ENCODE measurements at places on chromosomes 5 and 9.

DNA sequence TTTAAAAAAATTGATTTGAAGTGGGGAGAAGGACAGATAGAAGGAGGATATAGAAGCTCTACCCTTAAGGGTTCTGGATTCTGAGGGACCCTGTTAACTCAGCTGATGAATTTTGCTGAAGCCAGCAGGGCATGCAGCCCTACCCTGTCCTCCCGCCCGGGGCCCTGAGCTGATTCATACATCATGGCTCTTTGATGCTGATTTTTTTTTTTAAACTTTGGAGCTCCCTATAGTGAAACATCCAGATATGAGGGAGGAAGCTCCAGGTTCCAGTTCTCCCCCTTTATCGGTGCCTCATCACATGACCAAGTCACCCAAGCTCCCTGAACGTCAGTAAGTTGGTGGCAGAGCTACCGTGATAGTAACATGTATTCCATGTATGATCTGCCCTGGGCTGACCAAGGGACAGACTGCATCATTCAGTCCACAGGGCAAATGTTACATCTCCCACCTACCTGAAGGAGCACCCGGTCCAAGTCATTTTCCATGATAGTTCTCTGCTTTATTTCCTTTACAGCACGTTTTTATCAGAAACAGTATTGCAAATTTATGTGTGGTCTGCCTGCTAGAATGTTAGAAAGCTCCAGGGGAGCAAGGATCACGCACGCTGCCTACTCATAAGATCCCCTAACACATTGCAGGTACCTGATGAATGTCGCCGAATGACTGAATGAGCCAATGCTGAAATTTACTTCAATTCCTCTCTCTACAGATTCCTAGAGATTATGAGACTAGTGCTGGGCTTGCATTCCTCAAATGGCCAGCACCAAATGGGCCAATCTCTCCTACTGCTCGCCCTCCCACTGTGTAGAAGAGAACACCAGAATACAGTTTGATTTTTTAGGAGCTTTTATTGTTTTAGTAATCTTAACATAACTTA, 25.9 kb downstream of the SPARC start:
- DNase-seq, result no peak

GRCh38 chr5:88807327-88807726, 75.7 kb downstream of the MEF2C start:
- no peak for DNase-seq

GRCh38 chr9:121451586-121451985, 48.1 kb downstream of the GGTA1 start:
- no peak for DNase-seq

- no peak for DNase-seq
These were observed 42.1 kb upstream of the SUB1 start for GRCh38 chr5:32543291-32543690.

DNA sequence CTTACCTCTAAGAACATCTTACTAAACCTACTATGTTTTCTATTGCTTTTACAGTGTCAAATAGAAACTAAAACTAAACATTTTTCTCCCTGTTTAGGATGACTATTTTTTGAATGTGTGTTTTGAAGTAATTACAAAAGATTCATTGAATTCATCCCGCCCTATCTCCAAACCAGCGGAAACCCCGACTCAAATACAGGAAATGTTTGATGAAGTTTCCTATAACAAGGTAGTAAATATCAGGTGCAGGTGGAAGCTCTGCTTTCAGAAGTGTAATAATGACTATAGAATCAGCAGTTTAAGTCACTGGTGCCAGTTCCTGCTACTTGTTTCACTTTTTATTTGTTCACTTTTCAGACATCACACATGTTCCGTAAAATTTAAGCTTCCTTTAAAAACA, 20.0 kb downstream of the ERAP2 start:
- no peak for DNase-seq

- DNase-seq, result peak; percentile 57
These were observed 1.6 kb downstream of the MED27 start for GRCh38 chr9:132077881-132078698.

DNA sequence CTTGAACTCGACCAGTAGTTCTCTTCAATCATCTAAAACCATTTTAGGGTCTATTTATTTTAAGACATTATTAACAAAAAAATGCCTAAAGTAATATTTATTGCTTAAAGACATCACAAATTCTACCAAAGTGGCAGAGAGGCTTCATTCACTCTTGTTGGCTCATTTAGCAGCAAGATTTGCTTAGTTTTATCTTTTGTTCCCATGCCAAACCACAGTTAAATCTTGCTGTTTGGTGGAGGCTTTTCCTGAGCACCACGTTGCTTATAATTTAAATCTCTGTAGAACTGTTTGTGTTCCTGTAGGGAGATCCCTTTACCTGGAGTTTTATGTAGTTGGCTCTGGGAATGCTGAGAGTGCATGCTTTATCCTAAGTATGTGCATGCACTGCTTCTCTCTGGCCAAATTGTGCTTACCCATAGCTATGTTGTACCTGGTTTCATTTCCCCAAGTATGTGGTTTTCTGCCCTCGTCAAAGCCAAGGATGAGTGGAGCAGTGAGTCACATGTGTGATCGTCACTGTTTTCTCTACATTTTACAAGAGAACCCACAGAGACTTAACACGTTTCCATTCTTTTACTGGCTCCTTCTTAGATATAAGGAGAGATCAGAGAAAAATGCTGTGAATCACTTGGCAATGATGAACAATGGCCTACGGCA, 42.1 kb upstream of the MAST4 start:
- DNase-seq, result no peak

- DNase-seq, result no peak
These were observed 9.7 kb downstream of the MGAT1 start for GRCh38 chr5:180792965-180793287.

DNA sequence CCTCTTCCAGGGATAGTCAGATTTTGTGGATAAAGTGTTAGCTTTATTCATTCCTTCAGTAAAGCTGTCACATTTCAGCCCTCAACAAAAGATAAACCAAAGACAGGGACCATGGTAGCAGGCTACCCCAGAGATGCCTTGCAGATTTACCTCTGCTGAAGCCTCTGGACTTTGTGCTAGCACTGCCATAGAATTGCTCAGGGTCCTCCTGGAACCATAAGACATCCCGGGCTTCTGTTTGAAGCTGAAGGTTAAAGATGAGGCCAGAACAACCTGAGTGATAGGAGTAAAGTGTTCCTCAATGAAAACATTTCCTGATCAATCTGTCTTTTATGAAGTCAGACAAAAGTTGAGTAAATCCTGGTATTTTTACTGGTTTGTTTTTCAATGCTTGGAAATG, 57.5 kb upstream of the ARL15 start:
- no peak for DNase-seq

DNA sequence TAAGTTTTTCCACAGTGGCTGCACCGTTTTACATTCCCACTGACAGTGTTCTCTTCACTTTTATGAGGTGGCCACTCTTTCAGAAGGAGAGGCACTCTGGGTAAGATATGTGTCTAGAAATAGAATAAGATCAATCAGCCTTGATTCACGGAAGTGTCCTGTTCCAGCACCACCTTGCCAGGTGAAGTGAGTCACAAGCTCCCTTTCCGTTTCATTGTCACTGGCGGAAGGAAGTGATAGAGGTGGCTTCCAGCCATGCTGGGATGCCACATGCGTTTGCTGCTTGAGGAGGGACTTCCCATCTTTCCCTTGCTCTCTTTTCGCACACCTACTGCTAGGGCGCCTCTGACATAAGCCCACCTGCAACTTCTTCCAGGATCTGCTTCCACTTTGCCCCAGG, 217.1 kb downstream of the PIK3R1 start:
- DNase-seq, result no peak

- DNase-seq, result no peak
These were observed 518.0 kb upstream of the MEF2C start for GRCh38 chr5:89401012-89401411.
